ENCODE measurements at places on chromosomes 5 and 9.

DNA sequence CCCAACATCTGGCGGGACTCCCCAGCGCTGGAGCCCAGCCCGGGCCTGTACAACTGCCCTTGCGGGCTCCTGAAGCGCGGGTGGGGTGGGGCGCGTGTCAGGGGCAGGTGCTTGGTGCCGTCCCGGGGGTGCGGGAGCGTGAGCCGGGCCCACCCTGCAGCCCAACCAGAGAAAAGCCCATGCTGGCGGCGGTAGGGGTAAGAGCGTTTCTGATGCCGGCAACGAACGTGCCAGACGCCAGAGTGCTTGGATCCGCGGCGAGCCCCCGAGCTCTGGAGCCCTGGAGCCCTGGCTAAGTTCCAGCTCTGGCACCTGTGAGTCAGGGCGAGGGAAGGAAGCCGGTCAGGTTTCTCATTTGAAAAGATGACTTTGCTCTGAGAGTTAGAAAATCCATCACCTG, 58.0 kb downstream of the ZNF510 start:
- no peak for DNase-seq

DNA sequence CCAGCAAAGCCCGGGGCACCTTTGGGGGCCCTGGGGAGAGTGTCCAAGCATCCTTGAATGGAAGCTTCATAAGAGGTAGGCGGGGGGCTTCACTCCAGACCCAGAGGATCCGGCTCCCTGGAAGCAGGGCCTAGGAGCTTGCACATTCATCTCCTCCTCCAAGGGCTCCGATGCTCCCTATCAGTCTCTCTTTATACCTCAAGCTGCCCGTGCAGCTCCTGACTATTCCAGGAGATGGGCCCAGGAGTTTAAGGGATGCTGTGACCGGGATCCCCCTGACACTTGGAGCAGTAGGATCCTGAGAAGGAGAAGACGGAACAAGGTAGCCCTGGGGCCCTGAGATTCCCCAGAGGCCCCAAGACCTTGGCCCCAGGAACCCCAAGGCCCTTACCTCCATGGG, 25.9 kb downstream of the CSF1R start:
- DNase-seq = no peak

DNA sequence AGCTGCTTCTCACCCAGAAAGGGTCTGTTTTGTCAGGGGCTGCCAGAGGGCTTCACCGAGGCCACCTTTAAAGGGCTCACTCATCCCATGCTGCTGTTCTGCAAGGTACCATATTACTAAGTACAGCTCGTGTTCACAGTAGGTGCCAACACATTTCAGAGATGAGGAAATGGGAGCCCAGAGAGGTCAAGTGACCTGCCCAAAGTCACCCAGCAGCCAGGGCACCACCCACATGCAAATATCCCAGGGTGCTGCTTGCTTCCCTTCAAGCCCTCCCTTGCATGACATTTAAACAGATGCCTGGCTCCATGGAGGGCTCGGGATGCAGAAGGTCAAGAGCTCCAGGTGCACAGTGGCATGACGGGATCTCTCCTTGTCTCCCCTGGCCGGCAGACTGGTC, 123.5 kb upstream of the SARDH start:
- no peak for DNase-seq

GRCh38 chr5:14598225-14598624, 16.6 kb downstream of the OTULINL start:
- DNase-seq = no peak

DNA sequence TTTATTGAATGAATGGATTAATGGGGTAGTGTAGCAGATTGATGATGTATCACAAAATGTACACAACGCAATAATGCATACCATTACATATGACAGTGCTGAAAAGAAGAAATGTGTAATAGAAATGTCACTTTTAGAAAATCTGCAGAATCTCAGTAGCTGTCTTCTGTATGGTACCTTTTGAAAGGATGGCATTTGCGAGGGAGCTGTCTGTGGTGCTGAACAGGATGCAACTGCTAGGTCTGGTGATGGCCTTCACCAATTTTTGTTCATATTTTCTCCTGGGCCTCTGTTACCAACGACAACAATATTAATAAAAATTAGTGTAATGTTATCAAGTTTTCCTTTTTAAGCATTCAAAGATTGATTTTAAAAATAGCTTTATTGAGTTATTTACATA, 36.2 kb upstream of the OTULIN start:
- DNase-seq = peak; percentile 24

- DNase-seq = no peak
These were observed 79.4 kb downstream of the CAAP1 start for GRCh38 chr9:26813247-26813646.

DNA sequence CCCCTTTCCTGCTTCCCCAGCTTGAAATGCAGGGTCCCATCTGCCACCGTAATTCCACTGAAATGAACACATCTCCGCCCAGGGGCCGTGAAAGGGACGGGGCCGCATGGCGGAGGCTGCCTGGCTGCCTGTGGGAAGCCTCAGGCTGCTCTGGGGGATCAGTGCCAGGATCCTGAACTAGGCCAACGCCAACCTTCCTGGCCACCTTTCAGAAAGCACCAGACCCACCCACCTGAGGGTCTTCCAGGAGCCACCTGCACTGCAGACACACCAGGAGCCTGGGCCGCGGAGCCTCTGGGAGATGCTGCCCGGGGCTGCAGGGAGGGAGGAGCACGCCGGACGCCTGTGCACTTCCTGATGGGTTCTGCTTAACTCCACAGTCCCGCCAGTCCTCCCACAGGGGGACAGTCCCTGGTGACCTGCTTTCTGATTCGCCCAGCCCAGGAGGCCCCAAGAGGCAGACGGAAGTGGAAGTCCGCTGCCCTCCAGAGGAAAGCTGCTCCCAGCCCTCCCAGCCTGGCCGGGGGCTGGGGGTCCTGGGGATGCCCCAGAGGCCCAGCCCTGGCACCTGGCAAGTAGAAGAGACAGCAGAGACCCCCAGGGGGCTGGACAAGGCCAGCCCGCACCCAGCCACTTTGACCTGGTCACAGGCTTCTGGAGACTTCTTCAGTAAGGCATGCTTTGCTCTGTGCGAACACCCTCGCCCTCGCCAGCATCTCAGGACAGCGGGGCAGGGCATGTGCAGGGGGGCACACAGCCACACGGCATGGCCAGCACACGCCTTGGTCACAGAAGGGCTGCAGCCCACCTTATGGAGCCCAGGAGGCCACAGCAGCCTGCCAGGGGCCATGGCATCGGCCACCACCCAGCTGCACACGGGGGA, at the start of gene CARD9:
TSS of gene CARD9 (minus strand) at position 370 of the 883 bp plus-strand sequence. CDS start 1,591 bp downstream, outside the sequence.
- DNase-seq = no peak

- DNase-seq = no peak
These were observed 157.4 kb upstream of the PUM3 start for GRCh38 chr9:3001311-3001710.

DNA sequence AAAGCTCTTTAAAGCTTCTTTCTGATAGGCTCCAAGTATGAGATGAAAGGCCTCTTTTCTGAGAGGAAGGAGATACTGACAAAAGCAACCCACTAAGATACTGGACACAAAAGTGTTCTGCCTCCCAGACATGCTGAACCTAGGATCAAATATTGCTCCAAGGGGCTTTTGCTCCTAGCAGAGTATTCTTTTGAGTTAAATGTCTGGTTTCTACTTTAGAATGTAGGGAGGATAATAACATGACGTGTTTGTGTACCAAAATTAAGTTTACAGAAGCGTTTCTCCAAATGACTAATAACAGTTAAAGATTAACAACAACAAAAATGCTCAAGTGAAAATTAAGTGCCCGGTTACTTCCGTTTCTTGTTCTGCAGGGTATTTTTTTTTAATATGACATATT, 2293.3 kb upstream of the C9orf72 start:
- DNase-seq = no peak

GRCh38 chr9:83220730-83221129, 157.8 kb upstream of the RASEF start:
- DNase-seq = no peak

- DNase-seq = no peak
These were observed 9.2 kb downstream of the ENC1 start for GRCh38 chr5:74631081-74631953.

DNA sequence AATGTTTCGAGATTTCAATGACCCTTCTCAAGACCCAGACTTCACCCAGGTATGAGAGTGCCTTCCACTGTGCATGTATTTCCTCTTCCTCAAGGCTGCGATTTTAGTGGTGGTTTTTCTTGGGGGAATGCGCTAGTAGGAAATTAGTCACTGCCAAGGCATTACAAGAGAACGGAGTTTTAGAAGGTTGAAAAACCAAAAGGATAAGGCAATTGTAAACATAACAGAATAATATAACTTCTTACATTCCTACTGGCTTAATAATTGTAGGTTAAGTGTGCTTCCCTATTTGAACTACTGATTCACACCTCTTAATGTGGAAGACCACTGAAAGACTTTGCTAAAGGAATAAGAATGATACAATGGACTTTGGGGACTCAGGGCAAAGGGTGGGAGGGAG, 38.9 kb downstream of the ACO1 start:
- no peak for DNase-seq

DNA sequence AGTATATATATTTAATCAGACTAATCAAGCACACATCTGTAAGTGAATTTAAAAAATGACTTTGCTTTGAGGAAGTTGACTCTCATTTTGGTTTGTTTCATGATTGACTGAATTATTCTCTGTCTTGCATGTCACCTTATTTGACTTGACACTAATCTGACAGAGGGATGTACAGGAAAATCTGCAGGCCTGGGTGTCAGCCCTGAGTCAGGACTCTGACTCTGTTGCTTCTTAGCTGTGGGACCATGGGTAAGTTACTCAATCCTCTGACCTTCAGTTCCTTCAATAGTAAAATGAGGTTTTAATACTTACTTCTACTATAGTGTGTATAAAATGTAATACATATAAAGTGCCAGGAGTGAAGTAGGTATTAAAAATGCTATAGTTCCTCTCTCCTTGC, 415.9 kb downstream of the ARHGEF28 start:
- DNase-seq = no peak

GRCh38 chr5:59757442-59757841, 136.1 kb downstream of the PDE4D start:
- no peak for DNase-seq

DNA sequence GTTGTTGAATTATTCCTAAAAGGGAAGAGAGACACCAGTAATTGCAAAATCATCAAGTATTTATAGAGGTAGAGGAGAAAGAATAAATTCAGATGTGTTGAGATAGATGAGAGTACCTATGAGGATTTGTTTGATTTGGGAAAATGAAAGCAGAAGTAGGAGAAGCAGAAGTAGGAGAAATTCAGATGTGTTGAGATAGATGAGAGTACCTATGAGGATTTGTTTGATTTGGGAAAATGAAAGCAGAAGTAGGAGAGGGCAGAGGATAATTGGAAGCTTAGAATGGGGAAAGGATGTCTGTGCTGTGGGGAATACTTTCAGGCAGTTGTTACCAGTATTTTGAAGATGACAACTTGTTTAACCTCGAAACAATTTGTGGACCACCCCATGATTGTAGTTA, 35.1 kb upstream of the ZCCHC7 start:
- no peak for DNase-seq

- no peak for DNase-seq
These were observed 6.2 kb downstream of the RBM22 start for GRCh38 chr5:150694612-150695011.

GRCh38 chr5:126694403-126694802, 82.5 kb upstream of the LMNB1 start:
- DNase-seq = no peak

DNA sequence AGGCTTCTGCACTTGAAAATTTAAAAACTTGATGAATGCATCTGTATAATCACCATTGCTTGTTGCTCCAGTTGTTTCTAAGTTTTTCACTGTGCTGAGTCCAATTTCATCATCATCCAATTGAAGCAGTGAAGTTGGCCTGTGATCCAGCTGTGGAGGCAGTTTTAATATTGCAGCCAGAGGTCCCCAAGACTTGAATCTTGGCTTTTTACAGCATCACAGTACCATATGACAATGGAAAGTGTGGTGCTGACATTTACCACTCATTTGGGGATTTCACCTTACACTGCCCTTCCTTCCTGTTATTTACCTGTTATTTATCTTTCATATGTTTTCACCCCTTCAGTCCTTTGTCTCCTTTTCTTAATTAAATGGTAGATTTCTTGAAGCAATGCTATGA, 76.2 kb upstream of the SPIN1 start:
- no peak for DNase-seq

GRCh38 chr9:121075251-121076036, 689 bp downstream of the CNTRL start:
- no peak for DNase-seq

DNA sequence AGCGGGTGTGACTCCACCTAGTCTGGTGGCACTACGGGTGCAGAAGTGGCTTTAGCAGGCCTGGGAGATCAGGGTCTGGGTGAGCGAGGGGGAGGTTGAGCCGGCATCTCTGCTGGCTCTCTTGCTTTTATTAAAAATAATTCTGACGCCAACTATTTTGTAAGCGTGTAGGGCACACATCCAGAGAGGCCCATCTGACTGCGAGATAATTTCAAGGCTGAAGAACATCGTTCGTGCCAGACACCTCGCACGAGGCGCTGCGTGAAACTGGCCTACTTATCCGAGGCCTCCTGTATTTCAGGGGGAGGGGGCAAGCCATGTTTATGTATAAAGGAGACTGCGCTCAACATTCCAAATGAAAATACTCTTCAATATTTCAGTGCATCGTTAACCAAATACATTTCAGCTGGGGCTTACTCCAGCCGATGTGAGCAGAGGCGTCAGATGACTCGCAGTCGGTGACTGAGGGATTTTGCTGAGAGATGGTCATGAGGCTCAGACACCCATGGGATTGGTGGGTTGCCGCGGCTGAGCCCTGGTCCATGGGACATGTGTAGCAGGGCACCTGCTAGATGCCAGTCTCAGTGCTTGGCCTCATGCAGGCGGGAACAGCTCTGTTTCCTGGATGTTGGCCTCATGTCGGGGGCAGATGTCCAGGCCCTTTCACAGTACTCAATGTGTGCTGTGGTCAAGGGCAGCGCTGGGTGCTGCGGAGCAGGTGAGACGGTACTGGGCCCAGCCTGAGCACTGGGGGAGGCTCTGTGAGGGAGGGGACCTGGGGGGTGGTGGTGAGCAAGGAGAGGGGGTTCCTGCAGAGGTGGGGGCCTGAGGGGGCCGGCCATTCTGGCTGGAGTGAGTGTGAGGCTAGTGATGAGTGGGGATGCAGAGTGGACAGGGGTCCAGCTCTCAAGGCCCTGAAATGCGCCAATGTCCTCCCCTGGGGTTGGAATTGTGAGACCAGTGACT, 201.5 kb downstream of the DAB2IP start:
- DNase-seq = no peak

DNA sequence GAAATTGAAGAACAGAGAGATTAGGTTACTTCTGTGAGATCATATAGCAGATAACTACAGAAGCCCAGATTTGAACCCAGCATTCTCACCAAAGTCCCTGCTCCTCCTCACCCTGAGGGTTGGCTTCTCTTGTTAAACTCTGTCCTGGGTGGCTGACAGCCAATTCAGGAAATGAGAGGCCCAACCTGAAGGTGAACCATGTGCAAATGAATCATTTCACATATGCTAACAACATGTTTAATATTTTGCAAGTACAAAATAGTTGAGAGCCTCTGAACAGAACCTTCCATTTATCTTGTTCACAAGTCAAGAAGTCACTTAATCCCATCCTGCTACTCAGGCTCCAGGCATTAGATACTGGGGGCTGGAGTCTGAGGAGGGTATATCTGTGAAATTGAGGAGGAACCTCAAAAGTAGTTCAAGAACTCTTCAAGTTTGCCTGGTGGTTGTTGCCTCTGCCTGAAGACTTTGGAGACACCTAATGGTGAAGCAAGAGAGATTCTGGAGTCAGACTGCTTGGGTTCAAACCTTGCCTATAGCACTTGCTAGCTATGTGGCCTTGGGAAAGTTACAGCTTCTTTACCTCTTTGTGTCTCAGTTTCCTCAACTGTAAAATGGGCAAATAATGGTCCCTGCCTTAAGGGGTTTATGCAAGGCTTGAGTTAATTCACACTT, 564.0 kb downstream of the PSAT1 start:
- DNase-seq = no peak
